ENCODE measurements at places on chromosomes 13 and 19.

DNA sequence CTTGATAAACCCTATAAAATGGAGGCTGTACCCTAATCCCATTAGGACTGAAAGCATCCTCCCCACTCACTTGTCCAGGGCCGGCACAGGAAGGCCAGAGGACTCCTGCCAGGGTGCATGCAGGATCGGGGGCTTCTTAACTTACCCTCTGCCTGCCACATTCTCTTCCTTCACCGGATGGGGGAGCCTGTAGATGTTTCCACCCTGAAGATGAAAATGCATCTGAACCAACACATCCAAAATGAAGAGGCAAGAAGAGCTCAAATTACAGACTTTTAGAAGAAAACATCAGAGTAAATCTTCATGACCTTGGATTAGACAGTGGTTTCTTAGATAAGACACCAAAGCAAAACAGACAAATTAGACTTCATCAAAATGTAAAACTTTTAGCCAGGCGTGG lies 25.9 kb upstream of the NAPA start:
- peak; percentile 65 for DNase-seq

DNA sequence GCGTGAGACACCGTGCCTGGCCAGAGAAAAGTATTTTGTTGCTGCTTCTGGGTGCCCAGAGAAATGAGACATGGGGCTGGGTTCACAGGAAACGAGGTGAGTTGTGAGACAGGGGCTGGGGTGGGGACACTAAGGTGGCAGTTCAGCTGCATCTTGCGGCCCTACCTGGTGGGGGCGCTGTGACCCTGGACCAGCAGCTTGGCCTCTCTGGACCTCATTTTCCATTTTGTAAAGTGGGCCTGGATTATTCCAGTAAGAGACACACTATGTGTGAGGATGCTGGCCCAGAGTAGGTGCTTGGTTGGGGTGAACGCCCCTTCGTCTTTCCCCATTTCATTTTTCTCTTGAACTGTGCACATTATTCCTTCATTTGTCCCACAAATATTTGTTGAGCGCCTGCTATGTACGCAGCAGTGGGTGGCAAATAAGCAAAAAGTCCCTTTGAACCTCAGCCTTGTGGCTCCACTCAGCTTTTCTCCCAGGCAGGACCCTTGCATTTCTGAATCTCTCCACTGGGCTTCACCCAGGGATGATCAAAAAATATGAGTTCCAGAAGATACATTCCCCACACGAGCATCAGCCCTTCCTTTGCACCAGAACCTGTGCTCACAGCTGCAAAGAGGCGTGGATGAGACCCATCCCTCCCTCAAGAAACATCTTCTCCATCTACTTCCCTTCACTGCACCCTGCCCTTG lies 26.6 kb upstream of the OR10H1 start:
- no peak for DNase-seq

DNA sequence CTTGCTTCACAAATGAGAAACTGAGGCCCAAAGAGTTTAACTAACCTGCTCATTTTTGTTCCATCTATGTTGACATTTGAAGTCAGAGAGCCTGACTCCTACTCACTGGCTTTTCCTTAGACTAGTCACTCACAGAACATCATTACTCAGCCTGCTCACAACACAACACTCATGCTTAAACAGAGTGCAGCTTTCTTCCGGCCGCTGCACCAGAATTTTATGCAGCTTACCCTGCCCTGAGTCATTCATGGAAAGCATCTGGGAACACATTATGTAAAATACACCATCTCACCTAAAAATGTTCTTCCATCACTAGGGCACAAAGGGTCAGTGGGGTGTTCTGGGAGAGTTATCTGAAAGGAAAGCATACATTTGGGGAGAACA lies 303.4 kb downstream of the SPRY2 start:
- no peak for DNase-seq

- no peak for DNase-seq
Measured at GRCh38 chr19:23261496-23262020, 11.4 kb upstream of the ZNF724 start.

GRCh38 chr13:95307507-95307906 lies 6.3 kb upstream of the ABCC4 start:
- no peak for DNase-seq

DNA sequence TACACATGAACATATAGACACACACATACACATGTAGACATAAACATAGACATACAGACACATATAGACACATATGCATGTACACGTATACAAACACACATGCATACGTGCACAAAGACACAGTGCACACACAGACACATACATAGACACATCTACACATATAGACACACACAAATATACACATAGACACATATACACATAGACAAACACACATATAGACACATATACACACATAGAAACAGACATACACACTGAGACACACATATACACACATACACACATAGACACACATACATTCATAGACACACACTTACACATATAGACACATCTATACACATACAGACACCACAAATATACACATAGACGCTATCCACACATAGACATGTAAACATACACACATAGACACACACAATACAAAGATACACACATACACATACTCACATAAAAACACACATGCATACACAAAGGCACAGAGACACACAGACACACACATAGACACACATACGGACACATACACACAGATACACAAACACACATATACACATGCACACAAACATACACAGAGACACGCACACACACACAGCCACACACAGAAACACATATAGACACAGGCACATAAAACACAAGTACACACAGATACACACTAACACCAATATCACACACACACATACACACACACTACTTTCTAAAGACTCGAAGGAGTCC lies 254.0 kb downstream of the TSHZ3 start:
- DNase-seq: no peak

- DNase-seq: no peak
Measured at GRCh38 chr19:41325947-41326706, 16.2 kb downstream of the CCDC97 start.

DNA sequence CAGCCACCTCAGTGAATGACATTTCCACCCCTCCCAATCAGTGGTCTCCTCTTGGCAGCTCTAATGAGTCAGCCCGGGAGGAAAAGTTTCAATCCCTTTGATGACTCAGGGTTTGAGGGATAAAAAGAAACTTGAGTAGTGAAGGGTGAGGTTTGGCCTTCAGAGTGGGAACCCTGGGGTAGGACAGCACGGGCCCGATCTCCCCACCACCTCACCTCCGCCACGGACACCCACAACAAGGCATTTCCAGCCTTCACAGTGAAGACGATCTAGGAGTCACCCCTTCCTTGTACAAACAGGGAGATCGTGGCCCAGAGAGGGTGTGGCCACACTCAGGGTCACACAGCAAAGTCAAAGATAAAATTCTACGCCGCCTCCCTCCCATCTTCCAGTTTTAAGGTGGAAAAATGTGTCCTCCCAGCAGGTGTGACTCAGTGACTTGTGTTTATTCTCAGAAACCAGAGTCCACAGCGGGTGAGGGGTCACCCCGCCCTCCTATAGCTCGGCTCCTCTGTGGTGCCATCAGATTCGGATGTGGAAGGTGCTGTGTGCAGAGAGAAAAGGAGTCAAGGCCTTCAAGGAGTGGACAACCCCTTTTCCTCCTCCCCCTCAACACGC lies 12.3 kb downstream of the CIB3 start:
- DNase-seq: no peak

DNA sequence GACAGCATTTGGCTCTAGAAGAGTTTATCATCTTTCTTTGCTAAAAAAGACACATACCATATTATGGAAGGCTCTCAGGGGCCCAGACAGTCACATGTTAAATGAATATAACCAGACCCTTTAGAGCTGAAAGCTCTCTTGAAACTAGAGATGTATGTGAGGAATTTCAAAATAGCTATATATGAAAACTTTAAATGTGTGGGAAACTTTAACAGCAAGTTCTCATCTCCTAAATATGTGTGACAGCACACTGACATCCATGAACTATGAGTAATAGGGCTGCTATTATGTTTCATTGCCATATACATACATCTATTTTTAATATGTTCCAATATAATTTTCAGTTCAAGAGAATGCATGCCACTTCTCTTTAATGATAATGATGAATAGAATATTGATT lies 509.5 kb downstream of the GPC6 start:
- DNase-seq: no peak

- DNase-seq: no peak
Measured at GRCh38 chr19:15365264-15365663, 14.3 kb downstream of the AKAP8 start.

GRCh38 chr19:56400485-56400884 lies 3.6 kb upstream of the ZNF583 start:
- DNase-seq: no peak

DNA sequence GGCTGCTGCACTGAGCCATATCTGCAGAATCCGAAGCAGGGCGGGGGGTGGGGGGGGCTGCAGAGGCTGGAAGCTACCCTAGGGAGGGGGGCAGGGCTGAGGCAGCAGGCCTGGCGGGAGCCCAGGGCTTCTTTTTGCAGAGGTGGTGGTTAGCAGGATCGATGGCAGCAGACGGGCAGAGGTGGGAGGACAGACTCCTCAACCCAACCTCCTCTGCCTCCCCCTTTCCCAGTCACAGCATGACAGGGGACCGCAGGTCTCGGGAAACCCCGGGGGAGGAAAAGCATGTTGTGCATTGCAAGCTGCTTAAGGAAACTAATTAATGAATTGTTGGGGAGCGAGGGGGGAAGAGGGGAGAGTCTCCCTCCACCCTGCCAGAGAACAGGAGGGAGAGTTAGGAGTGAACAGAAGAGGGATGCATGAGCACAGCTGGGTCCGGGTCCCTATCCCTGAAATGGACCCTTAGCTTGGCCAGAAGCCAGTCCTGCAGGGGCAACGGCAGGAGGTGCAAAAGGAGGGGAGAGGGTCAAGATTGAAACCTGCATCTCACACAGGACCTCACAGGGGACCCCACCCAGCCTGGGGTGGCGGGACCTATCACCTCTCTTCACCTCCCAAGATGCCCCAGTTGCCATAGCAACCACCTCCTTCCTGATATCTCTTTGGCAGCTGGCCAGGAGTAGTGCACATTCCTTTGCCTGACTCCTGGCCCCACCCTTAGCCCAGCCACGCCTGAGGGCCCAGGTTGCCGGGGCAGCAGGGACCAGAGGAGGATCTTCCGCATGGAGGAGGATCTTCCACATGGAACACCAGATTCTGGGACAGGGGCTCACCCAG lies 1.8 kb downstream of the FXYD7 start:
- peak; percentile 76 for DNase-seq

DNA sequence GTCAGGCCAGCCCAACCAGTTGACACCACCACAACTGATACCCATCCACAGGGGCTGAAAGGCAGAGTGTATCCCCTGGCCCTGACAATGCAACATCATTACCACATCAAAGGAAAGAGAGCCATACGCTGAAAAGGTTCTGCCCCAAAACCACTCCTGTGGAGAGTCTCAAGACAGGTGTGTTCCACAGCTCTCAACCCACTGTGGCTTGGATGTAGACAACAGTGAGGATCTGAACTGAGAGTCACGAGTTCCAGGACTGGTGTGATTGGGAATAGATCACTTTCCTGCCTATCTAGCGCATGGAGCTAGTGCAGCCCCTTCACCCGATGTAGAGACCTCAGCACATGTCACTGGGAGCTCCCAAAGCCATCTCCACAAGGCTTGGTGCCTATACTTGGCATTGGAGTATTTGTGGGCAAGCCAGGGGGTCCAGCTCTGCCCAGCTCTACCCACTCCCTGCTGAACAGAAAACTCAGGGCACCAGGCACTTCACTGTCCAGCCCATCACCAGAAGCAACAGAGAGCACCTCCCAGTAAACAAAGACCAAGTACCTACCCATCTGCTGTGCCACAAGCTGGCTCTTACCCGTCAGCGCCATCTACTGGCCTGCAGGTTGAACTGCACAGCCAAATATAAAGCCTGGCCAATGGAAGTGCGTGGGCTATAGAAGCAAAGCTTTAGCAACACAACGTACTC lies 579.5 kb downstream of the UQCRFS1 start:
- DNase-seq: peak; percentile 79

DNA sequence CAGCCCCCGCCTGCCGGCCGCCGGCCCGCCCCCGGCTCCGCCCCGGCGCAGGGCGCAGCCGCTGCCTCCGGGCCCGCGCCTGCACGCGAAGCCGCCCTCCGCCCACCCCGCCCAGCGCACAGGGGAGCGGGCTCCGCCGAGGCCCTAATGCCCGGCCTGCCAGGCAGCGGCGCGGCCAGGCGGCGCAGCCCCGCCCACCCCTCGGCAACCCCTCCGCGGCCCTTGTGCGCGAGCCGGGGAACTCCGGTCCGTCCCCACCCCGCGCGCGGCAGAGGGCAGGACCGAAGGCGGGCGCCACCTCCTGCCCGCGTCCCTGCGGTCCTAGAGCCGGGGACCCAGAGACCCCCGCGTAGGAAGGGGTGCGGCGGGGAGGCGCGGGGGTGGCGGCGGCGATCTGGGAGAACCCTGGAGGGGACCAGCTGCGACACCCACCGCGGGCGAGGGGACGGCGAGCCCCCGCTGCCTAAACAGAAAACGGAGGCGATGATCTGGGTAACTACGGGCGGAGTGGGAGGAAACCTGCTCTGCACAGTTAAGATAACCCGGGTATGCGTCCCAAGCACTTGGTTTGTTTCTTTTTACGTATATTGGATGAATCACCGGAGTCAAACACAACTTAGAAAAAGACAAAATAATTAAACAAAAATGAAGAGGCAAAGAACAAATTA lies 350 bp upstream of the USP12 start:
- peak; percentile 97 for DNase-seq

- no peak for DNase-seq
Measured at GRCh38 chr19:10766049-10766623, 48.3 kb downstream of the DNM2 start.

GRCh38 chr19:33368074-33368864 lies 5.2 kb upstream of the CEBPG start:
- no peak for DNase-seq

DNA sequence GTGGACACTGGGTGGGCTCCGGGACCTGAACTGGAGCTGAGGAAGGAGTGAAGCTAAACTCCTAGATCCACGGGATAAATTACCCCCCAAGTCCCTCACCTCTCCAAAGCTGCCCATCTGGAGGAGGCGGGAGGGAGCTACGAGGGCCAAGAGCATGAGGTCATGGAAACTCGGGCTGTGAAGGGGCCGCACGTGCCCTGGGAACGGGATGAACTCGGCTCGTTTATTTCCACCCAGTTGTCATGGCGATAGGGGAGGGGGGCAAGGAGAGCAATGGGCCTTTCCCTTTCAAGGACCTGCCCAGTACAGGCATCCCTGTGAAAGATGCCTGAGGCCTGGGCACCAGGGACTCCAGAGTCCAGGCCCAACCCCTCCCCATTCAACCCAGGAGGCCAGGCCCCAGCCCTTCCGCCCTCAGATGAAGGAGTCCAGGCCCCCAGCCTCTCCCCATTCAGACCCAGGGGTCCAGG lies 3.8 kb downstream of the PPP1R12C start:
- peak; percentile 80 for DNase-seq

GRCh38 chr13:75153386-75153785 lies 328.6 kb downstream of the TBC1D4 start:
- DNase-seq: no peak

DNA sequence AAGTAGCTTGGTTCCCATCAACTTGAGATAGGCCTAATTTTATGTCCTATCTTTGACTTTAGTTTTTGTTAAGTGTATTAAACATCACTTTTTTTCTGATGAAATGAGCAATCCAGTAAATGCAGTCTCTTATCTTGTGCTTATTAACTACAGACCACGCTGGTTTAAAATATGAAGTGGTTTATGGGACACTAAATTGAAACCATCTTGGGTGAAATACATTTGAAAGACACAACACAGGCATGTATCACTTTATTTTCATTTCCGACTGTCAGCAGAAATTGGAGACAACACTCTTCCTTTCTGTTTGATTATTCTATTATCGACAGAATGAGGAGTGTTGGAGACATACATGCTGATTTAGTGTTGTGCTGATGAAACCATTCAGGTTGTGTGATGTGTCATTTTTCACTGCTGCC lies 447.7 kb downstream of the GPC6 start:
- no peak for DNase-seq

Data from iPS-NIHi11 (cell line).